ENCODE measurements at places on chromosomes 7 and 10.

DNA sequence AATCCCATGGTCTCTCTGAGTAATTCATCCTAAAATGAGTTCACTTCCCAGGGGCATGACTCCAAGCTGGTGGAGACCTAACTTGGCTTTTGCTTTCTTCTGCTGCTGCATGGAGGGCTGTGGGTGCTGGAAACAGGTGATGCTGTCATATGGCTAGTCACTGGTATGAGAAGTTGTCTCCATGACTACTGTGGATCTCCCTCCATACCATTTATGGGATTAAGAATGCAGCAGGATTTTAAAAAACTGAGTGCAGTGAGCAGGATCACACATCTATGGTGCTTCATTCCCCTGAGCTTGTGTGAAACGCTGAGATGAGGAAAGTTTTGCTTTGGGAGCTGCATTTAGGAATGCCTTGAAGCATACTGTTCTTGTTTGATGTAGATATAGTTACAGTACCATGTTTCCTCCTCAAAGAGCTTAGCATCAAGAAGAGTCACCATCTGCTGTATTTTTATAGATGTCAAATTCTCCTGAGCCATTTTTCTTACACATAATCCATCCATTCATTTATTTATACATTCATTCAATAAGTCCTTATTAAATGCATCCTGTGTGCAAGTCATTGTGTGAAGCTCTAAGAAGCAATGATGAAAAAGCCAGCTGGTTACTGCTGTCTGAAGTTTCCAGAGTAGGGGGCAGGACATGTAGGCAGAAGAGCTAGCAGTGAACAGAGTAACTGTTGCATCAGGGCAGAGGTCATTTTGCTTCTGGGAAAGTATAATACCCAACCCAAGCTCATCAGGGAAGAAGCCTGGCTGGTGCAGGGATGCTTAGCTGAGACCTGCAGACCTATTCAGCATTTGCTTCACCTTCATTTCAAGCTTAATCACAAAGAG lies 534.8 kb downstream of the AUTS2 start:
- DNase-seq = no peak

DNA sequence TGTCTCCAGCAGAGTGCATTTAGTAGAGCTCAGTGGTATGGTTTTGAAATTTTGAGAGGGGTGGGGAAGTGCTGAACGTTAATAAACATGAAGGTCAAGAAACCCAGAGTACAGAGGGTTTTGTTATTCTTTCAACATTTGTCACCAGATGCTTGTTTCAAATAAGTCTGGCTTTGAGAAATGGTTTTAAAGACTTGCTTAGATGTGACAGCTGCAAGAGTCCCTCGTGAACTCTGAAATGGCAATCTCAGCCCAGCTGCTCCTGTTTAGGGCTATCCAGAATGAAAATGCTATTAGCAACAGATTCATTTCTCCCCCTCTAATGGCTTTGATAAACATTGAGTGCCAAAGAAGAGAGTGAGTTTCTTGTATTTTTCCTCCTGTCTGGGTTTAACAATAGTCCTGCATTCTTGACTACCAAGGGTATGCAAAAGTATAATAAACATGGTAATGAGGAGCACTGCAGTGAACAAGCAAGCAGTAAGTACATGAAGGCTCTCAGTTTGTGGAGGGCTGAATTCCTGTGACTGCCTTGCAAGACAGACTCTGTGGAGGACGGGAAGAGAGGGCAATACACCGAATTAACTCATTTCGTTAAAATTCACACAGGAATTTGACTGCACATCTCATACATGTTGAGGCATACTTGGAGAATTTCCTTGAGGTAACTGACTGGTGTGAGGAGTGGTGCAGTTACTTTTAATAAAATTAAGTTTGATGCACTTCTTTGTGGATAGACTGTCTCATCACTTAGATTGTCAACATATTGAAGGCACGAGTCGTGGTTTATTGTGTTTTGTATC lies 490.9 kb downstream of the REEP3 start:
- DNase-seq = no peak

DNA sequence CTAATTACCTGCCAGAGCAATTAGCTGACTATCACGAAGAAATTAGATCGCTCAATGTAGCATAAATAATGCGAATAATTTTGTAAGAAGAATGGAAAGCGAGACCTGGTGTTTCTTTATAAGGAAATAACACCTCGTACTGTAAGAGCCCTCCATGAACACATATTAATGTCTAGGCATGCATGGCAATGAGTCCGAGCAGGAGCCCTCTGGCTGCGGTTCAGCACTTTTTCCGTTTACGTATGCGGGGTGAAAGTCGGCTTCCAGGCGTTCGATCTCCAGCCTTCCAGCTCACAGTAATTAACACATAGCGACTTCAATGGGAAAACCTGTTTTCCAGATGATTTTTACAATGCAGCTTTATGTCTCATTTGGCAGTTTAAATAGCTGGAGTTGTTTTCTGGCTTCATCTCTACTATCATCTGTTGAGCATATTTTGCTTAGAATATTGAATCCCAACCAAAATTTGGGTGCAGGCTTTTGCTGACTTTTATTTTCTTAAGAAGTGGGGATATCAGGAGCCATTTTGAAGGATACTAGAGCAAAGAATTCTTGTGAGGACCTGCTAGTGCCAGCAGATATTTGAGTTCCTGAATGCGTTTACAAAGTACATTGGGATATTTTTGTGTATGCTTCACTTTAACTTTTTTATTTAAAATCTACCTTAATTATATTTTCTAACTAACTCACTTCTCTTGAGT lies 7.2 kb upstream of the SP8 start:
- no peak for DNase-seq

- no peak for DNase-seq
Observed at GRCh38 chr10:11153245-11153644, 135.6 kb downstream of the CELF2 start.

DNA sequence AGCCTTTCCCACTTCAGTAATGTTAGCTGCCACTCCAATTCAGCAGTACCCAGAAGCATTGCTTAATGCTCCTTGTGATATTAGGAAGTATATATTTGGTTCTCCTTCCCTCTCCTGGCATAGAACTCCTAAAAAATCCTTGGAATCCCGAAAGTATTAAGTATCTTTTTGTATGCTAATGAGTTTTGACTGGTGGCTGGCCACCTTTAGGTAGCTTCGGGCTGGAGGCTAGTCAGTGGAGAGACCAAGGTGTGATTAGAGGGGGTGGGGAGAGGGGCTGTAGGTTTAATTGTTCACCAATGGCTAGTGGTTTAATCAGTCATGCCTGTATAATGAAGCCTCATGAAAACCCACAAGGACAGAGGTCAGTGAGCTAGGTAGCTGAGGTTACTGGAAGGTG lies 12.2 kb downstream of the COMTD1 start:
- no peak for DNase-seq
